Activated CD4-positive, alpha-beta T cell treated with anti-CD3 and anti-CD28 coated beads, Interleukin-2, amount 10 ng/mL, durations not matched to agents 24 days and 14 days (primary cell): ENCODE measurements at places on chromosomes 16 and 17.

GRCh38 chr17:51036084-51036483 lies 84.6 kb downstream of the SPAG9 start:
- peaks cover 23% of the 10 kb centered on the region for H3K36me3 ChIP-seq
- H3K27me3 ChIP-seq: no peaks in the 10 kb centered on the region
- peak; percentile 17 for DNase-seq
- H3K4me1 ChIP-seq: peaks cover 19% of the 10 kb centered on the region
- H3K4me3 ChIP-seq: no peak overlapping the region
- peak overlapping the region; percentile 29 for H3K27ac ChIP-seq

DNA sequence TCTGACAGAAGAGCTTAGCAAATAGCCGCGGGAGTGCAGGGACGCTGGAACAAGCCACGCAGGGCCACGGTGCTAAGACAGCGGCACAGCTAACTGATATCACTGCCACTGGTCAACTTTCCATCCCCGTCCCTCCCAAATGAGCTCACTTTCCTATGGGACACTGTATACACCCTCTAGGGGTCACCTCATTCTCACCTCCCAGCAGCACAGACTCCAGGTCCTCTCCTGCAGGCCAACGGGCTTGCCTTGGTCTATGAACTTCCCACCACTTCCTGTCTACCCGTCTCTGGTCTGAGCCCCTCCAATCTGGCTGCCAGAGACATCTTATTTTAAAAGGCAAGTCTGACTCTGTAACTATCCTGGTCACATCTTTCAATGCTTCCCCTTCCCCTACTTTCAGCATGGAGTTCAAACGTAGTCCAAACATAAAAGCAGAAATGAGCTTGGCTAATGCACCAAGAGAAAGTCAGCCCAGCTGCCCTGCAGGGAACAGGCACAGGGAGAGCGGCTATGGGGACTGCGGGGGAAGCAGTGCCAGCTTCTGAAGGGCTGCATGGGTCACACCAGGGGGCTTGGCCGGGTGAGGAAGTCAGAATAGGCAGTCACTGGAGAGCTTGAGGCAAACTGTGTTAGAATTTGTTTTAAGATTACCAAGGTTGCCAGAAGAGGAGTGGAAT lies 26.3 kb upstream of the SLC38A8 start:
- no peak overlapping the region for H3K27ac ChIP-seq
- H3K4me1 ChIP-seq: no peaks in the 10 kb centered on the region
- no peaks in the 10 kb centered on the region for H3K27me3 ChIP-seq
- peaks cover 44% of the 10 kb centered on the region for H3K36me3 ChIP-seq

GRCh38 chr17:64056269-64057005 lies 36.0 kb upstream of the ICAM2 start:
- peaks cover 82% of the 10 kb centered on the region for H3K36me3 ChIP-seq
- no peaks in the 10 kb centered on the region for H3K27me3 ChIP-seq
- DNase-seq: no peak
- no peak overlapping the region for H3K4me3 ChIP-seq

DNA sequence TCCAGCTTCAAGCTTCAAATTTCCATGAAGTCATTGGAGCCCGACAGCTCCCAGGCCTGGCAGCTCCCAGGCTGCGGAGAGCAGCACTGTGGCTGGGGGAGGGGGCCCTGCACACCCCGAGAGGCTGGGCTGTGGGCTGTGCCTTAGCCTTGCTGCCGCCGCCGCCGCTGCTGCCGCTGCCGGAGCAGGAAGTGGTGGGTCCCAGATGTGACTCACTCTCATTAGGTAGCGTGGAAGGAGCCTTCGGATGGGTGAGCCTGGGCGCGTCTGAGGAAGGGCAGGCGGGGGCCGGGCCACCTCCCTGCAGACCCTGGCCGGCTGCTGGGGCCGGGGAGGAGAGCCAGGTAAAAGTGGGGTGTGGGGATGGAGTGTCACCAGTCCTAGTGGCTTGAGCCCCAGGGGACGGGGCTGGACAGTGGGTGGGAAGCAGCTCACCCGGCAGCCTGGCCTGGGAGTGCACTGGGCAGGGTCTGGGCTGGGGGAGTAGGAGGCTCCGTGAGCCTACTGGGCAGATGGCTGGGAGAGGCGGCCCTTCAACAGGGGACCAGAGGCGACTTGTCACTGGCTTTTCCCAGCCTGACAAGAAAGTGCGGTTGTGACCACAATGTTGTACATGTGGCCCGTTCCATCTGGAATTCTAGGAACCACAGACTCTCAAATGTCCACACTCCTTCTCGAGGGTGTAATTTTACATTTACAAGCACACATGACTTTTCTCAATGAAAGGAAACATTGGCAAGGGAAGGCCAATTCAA lies at the start of gene ADCY7:
TSS of gene ADCY7 (plus strand) at position 215 of the 755 bp plus-strand sequence. CDS start 21,629 bp downstream, outside the sequence.
- peaks cover 60% of the 10 kb centered on the region for H3K4me1 ChIP-seq
- peak; percentile 95 for DNase-seq
- H3K27me3 ChIP-seq: no peaks in the 10 kb centered on the region
- H3K4me3 ChIP-seq: peak within 1 kb of the TSS; percentile 96

GRCh38 chr16:84841787-84842300 lies 22.1 kb downstream of the CRISPLD2 start:
- DNase-seq: no peak
- no peak overlapping the region for H3K4me3 ChIP-seq
- H3K27ac ChIP-seq: no peak overlapping the region
- H3K36me3 ChIP-seq: no peaks in the 10 kb centered on the region
- H3K27me3 ChIP-seq: peaks cover 20% of the 10 kb centered on the region

- no peak overlapping the region for H3K4me3 ChIP-seq
- no peaks in the 10 kb centered on the region for H3K4me1 ChIP-seq
- no peak overlapping the region for H3K27ac ChIP-seq
- no peaks in the 10 kb centered on the region for H3K27me3 ChIP-seq
- H3K36me3 ChIP-seq: no peaks in the 10 kb centered on the region
- no peak for DNase-seq
These were observed 678.1 kb upstream of the GOT2 start for GRCh38 chr16:59411961-59412841.

GRCh38 chr16:89193576-89194293 lies 6.6 kb downstream of the SLC22A31 start:
- DNase-seq: no peak
- H3K4me3 ChIP-seq: no peak overlapping the region
- H3K27me3 ChIP-seq: no peaks in the 10 kb centered on the region
- H3K4me1 ChIP-seq: no peaks in the 10 kb centered on the region
- no peak overlapping the region for H3K27ac ChIP-seq
- no peaks in the 10 kb centered on the region for H3K36me3 ChIP-seq

GRCh38 chr16:48556913-48557351 lies 53.0 kb downstream of the N4BP1 start:
- DNase-seq: peak; percentile 72
- peaks cover 59% of the 10 kb centered on the region for H3K36me3 ChIP-seq
- H3K4me1 ChIP-seq: peaks cover 72% of the 10 kb centered on the region
- H3K4me3 ChIP-seq: peak overlapping the region; percentile 55

DNA sequence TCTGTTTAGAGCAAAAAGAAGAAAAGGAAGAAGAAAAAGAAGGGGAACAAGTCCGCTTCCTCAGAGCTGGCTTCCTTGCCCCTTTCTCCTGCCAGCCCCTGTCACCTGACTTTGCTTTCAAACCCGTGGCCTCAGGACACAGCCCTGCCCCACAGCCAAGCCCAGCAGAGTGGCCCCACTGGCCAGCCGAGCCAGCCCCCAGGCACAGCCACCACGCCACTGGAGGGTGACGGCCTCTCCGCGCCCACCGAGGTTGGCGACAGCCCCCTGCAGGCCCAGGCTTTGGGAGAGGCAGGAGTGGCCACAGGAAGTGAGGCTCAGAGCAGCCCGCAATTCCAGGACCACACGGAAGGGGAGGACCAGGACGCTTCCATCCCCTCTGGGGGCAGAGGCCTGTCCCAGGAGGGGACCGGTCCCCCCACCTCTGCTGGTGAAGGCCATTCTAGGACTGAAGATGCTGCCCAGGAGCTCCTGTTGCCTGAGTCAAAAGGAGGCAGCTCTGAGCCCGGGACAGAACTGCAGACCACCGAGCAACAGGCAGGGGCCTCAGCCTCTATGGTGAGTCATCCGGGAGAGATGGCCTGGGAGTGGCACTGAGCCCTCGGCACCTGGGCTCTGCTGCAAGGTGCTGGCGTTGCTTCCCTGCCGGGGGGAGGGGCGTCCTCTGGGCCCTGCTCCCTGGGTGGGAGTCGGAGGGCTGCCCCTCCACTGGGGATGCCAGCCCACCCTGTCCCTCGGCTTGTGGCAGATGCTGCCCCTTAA lies 27.3 kb downstream of the RNF213 start:
- H3K27me3 ChIP-seq: no peaks in the 10 kb centered on the region
- no peak for DNase-seq
- peaks cover 50% of the 10 kb centered on the region for H3K36me3 ChIP-seq
- peaks cover 5% of the 10 kb centered on the region for H3K4me1 ChIP-seq
- H3K4me3 ChIP-seq: no peak overlapping the region

GRCh38 chr17:75895370-75896155 lies 1.2 kb downstream of the TRIM65 start:
- H3K27ac ChIP-seq: peak overlapping the region; percentile 89
- no peaks in the 10 kb centered on the region for H3K27me3 ChIP-seq
- H3K36me3 ChIP-seq: peaks cover 28% of the 10 kb centered on the region
- peaks cover 22% of the 10 kb centered on the region for H3K4me1 ChIP-seq
- H3K4me3 ChIP-seq: peak overlapping the region; percentile 94

DNA sequence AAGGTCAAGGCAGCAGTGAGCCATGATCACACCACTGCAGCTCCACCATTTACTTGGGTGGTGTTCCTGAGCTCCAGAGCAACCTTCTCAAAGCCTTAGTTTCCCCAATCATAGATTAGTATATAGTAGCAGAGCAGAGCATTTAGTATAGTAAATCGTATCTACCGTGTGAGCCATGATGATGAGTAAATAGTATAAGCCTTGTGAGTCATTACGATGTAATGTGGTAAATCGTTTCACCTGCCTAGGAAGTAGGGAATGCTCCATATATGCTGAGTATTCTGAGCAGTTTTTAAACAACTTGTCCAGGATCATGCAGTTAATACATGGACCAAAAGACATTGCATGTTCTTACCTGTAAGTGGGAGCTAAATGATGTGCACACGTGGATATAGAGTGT lies 66.4 kb downstream of the SCNN1B start:
- no peaks in the 10 kb centered on the region for H3K36me3 ChIP-seq
- no peak for DNase-seq
- no peak overlapping the region for H3K4me3 ChIP-seq
- no peaks in the 10 kb centered on the region for H3K27me3 ChIP-seq
- H3K4me1 ChIP-seq: peaks cover 4% of the 10 kb centered on the region

DNA sequence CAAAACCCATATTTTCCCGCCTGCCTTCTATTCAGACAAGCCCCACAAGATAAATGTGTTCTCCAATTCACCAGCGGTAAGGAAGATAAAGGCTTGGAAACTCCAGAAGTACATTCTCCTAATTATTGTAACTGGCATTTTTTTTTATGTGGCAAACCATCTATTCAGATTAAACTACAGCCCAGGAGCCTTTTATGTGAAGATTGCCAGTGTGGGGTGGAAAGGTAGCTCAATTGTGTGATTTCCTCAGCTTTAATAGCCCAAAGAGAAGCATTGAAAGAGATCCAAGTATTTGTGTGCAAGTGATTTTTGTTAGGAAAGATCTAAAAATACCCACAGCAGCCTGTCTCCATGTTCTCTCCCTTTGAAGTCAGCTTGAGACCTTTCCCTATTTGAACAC lies 451.4 kb upstream of the CCL2 start:
- no peak overlapping the region for H3K4me3 ChIP-seq
- peaks cover 16% of the 10 kb centered on the region for H3K27me3 ChIP-seq
- H3K36me3 ChIP-seq: no peaks in the 10 kb centered on the region

DNA sequence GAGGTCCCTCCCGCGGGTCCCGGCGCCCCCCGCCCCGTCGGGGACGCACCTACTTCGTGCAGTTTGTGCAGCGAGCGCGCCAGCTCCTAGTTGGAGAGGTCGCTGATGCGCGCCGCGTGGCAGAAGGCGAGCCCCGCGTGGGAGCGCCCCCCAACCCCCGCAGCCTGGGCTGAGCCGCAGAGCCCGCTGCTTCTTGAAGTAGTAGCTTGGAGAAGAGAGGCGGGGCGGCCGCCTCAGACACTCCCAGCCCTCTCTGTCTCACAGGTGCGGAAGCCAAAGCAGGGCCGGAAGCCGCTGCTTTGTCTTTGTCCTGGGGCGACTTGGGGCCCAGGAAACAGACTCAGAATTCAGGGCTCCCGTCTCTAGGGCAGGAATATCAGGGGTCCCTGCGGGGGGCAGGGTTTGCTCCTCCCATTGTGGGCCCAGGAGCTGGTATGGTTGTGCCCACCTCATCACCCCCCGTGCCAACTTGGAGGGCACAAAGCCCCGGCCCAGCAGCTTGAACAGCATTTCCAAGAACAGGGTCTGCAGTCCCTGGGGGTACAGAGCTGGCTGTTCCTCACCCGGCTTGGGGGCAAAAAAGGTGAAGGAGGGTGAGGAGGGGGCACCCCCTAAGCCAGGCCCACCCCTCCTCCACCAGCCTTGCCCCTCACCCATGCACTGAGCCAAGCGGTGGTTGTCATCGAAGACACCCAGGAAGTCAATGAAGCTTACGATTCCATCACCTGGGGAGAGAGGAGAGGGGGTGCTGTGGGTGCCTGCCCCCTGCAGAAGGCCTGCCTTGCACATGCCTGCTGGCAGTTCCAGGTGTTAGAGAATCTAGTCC lies 13.5 kb downstream of the SPATA32 start:
- peak overlapping the region; percentile 89 for H3K4me3 ChIP-seq
- peaks cover 45% of the 10 kb centered on the region for H3K36me3 ChIP-seq
- DNase-seq: peak; percentile 94
- H3K4me1 ChIP-seq: peaks cover 52% of the 10 kb centered on the region

- H3K4me1 ChIP-seq: peaks cover 3% of the 10 kb centered on the region
- H3K36me3 ChIP-seq: peaks cover 49% of the 10 kb centered on the region
- H3K27ac ChIP-seq: no peak overlapping the region
These were observed 276.5 kb downstream of the XYLT1 start for GRCh38 chr16:17194190-17194780.

GRCh38 chr16:29198231-29198630 lies 208.3 kb downstream of the NPIPB11 start:
- no peaks in the 10 kb centered on the region for H3K27me3 ChIP-seq
- DNase-seq: no peak
- no peak overlapping the region for H3K27ac ChIP-seq

DNA sequence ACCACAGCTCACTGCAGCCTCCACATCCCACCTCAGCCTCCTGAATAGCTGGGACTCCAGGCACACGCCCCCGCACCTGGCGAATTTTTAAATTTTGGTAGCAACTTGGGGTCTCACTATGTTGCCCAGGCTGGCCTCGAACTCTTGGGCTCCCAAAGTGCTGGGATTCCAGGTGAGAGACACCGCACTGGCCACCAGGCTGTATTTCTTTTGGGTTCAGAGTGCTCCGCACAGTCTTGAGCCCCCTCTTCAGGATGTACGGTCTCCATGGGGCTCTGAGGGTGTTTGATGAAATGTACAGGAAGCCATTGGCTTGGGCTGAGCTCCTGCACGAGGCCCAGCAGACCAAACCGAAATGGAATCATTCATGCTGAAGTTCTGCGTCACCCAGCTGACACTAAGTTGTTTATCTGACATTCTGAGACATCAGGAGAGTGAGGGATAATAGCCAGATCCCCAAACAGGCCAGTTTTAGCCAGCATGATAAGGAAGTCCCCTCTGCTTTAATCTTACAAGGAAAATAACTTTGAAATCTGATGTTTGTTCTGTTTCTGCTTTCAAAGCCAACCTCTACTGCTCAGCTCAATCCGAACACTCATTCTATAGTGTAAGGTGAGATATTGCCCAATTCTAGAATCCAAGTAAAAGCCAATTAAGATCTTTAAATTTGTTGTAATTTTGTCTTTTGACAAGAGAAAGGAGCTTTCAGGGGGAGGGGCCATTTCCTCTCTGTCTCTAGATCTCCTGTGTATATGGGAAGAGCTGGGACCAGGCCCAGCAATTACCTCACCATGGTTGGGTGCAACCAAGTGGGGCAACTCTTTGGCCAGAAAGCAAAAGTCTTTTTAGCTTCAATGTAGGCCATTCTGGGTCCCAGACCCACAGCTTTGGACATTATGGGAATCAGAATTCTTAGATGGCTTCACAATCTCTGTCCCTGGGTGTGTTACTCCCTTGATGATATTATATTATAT lies 23.7 kb downstream of the GPR142 start:
- H3K27me3 ChIP-seq: peaks cover 7% of the 10 kb centered on the region
- H3K36me3 ChIP-seq: no peaks in the 10 kb centered on the region
- H3K4me3 ChIP-seq: no peak overlapping the region
- H3K4me1 ChIP-seq: no peaks in the 10 kb centered on the region
- DNase-seq: no peak
